ENCODE measurements at places on chromosomes 11 and 22. TPM values are rescaled to one million over a fixed set of nuclear protein-coding genes. Genes with fewer than 3 reads are reported as not detected.

Gene MS4A8
- not detected for total RNA-seq

Gene FLRT1
- not detected for total RNA-seq

Gene NXPE2
- total RNA-seq: not detected

Gene ANGPTL5
- total RNA-seq: not detected

Gene OR2D2
- not detected for total RNA-seq

Gene PC
- total RNA-seq: 10.5 TPM

Gene BEST1
- not detected for total RNA-seq

DNA sequence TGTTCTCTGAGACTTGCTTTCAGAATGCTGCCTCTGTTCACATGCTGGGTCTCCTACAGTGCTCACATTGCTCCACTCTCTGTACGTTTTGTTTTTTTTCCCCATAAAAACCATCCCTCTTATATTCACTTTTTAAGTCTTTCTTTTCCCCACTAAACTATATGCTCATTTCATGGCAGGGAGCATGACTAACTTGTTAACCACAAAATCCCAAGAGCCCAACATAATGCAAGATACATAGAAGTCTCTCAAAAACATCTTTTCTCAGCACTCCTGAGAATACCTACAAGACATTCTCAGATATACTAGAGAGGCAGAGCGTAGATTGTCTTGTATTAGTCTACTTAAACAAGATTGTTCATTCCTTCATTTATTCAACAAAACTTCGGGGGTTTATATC lies 73.3 kb downstream of the FAM76B start:
- DNase-seq: no peak

GRCh38 chr11:94938095-94939055 lies 35.0 kb downstream of the CWC15 start:
- DNase-seq: peak; percentile 99

- no peak for DNase-seq
Observed at GRCh38 chr11:1461826-1462697, 24.5 kb downstream of the MOB2 start.

DNA sequence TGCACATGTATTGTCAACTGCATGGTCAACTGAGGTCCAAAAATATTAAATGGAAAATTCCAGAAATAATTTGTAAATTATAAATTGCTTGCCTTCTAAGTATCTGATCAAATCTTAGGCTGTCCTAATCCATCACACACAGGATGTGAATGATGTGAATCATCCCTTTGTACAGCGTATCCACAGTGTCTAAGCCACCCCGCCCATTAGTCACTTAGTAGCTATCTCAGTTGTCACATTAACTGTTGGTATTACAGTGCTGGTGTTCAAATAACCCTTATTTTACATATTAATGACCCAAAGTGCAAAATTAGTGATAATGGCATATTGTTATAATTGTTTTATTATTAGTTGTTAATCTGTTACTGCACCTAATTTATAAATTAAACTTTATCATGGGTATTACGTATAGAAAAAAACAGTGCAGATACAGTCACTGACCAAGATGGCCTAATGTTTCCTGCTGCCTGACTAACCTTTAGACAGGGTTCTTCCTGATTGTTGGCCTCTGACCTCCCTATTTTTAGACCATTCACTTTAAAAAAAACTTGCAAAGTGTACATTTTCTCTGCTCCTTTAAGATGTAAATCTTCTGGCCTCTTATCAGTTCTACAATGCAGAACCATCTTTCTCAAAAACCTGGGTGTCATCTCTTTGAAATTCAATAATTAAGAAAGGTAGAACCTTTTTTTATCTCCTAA lies 2.9 kb upstream of the SVIP start:
- peak; percentile 40 for DNase-seq

DNA sequence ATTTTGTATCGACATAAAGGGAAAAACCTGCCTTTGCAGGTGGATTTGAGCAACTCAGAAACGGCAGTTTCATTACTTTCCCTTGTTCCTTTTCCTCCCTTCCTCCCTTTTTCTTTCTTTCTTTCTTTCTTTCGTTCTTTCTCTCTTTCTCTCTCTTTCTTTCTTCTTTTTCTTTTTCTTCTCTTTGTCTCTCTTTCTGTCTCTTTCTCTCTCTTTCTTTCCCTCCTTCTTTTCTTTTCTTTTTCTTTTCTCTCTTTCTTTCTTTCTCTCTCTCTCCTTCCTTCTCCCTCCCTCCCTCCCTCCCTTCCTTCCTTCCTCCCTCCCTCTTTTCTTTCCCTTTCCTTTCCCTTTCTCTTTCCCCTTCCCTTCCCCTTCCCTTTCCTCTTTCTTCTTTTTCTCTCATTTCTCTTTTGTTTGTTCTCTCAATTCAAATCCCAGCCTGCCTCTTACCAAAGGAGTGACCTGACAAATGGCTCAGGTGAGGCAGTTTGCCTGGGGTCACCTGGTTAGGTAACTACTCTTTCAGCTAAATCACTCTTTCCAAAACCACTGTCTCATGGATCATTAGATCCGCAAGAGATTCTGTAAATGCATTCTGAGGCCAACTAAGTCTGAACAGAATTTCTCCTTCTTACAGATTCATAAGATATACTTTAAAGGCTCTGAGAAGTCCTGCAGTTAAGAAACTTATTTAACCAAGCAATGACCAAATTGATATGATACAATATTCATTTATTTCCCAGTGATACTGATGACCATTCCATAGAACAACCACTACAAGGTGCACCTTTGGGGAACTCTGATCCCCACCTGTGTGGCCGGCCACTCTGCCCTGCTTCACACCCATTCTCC lies 75.3 kb downstream of the MYO18B start:
- no peak for DNase-seq

GRCh38 chr22:20224917-20225692 lies 43.0 kb downstream of the RTN4R start:
- DNase-seq: no peak

GRCh38 chr11:76512851-76513653 lies 68.2 kb downstream of the EMSY start:
- DNase-seq: peak; percentile 61

DNA sequence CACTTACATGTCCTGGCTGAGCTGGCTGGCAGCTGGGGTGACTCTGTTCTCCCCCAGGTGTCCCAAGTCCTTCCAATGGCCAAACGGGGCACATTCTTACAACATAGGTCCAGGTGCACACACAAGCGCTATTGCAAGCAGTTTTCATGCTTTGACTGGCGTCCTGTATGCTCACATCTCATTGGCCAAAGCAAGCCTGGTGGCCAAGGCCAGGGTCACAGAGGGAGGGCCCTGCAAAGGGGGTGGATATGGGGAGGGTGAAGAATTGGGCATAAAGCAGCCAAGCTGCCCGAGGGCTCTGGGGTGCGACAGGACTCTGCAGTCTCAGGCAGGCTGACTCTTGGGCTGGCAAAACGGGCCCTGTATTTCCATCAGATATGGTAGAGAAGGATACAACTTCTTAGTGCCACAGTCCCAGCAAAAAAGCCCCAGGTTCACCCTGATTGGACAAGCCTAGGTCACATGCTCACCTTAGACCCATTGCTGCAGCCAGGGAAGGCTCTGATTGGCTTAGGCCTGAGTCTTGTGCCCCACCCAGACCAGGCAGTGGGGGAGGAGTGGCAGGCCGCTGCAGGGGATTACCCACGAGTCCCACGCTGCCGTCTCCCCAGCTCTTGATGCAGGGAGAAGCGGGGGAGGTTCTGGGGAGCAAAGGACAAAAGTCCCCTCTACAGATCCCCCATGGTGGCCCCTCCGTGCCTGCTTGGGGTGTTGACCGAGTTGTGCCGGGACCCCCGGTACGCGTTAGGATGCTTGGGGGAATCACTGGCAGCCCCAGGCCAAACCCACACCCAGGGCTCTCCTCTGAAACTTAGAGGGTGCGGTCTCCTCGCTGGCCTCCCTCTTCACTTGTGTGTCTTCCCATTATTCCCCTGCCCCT lies 110.8 kb downstream of the ARHGAP8 start:
- DNase-seq: no peak

DNA sequence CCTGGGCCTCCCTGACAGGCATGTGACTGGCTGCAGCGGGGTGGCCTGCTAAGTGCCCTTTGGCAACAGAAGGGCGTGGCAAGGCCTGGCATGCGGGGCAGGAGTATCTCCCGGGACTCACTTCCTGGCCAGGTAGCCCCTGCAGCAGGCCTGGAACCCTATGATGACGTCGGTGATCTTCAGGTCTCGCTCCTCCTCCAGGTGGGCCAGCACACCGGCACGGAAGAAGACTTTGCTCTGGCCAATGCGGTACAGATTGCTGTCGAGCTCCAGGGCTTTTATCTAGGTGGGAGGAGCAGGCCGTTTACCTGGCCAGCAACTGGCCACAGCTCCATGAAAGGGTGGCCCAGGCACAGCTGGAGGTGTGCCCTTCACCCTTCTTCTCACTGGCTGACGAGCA lies 50.9 kb downstream of the APOL1 start:
- no peak for DNase-seq

DNA sequence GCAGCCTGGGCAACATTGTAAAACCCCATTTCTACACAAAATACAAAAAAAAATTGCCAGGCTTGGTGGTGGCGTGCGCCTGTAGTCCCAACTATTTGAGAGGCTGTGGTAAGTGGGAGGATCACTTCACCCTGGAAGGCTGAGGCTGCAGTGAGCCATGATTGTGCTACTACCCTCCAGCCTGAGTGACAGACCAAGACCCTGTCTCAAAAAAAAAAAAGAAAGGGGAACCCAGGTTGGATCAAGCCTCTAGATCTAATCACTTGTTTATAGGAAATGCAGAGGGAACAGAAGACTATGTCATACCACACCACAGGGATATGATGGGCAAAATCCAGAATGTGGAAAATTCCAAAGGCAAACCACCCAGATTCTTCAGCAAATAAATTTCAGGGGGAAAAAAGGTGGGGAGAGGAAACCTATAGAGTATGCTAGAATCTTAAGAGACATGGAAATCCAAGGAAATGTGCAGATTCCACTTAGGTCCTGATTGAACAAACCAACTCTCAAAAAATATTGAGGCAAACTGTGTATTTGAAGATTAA lies 16.5 kb upstream of the MALAT1 start:
- DNase-seq: no peak

DNA sequence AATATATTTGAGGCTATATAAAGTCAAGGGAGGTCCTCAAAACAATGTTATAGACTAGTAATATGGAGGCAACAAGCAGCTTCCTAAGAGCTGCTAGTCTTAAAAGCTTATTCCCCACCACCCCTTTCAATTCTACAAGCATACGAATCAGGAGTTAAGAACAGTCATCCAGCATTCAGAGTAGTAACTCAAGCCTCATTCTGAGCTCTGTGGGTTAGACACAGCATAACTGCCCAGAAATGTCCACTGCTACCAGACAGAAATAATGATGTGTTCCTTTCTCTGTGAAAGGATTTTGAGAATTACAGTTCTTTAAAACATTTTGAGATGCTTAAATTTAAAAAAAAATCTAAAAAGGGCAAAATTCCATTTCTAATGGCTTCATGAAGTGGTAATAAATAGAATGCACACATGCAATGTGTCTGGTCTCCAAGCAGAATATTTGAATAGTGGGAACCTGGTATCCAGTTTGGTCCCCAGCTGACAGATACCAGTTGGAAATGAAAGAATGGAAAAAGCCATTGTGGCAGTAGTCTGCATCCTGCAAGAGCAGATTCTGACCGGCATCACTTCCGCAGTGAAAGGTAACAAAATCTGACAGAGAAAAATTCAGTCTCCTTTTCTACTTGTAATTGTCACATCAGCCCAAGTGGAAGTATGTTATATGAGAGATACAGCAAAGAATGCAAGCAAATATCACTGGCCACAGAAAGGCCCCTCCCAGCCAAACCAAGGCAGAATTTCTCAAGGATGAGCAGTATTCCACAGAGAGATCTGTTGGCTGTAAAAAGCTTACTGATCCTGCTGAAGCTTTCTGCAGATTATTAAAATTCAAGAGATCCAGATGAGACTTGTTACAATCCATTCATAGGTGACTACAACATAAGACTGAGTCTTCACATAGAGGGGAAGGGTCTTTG lies 310.8 kb upstream of the PITPNB start:
- DNase-seq: peak; percentile 88

GRCh38 chr22:41273128-41273527 lies 12.9 kb downstream of the RANGAP1 start:
- DNase-seq: no peak

DNA sequence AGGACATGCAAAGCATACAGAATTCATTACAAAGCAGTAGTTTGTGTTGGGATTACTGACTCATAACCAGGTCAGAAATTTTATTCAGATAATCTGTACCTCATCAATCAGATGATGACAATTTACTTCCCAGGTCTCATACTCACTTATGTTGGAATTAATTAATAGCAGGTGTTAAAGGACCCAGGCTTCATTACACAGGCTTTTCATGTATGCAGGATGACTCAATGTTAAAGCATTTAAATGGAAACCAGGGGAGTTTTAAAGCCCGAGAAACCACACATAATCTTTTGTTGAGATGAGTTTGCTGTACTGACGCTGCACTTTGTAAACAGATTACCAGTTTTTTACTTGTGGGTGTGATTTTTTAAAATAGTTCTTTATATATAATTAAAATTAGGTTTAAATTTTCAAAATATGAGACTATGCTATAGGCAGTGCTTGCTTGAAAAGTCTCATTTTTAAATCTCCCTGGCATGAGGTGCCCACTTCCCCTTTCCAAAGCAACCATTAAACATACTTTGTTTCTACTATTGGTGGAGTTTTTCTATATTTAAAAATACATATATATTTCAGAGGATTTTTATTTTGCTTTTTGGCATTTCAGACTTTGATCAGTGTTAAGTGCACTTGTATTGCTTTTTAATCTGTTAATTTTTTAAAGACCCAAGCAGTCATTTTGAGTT lies 41.0 kb downstream of the CEP57 start:
- DNase-seq: no peak

- DNase-seq: no peak
Observed at GRCh38 chr22:35558031-35558430, 17.4 kb downstream of the RASD2 start.

DNA sequence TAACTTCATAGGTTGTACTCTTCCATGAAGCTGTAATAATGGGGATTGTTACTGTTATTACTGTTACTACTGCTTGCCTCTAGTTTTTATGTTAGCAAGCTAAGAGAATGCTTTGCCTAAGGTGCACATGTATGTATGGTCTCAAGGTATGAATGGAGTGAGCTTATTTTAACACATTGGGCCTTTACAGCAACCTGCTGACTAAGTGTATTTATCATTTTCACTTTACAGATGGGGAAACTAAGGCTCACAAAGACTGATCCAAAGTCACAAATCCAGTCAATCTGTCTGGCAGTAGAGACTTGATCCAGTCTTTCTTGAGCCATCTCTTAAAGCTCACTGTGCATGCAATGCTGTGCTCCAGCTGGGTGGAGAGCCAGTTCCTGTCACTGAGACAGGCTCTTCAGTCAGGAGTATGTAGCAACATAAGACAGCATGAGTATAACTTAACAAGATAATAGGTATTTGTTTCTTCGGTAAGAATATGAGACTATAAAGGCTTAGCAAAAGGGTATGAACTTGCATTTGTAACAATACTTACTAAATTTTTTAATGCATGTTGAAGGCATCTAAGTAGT lies 66.5 kb downstream of the PPP2R1B start:
- DNase-seq: no peak

- DNase-seq: no peak
Observed at GRCh38 chr11:86637988-86638387, 34.4 kb downstream of the ME3 start.

GRCh38 chr11:119445850-119446249 lies 22.9 kb upstream of the THY1 start:
- no peak for DNase-seq
